ENCODE measurements at places on chromosomes 5 and 9.

DNA sequence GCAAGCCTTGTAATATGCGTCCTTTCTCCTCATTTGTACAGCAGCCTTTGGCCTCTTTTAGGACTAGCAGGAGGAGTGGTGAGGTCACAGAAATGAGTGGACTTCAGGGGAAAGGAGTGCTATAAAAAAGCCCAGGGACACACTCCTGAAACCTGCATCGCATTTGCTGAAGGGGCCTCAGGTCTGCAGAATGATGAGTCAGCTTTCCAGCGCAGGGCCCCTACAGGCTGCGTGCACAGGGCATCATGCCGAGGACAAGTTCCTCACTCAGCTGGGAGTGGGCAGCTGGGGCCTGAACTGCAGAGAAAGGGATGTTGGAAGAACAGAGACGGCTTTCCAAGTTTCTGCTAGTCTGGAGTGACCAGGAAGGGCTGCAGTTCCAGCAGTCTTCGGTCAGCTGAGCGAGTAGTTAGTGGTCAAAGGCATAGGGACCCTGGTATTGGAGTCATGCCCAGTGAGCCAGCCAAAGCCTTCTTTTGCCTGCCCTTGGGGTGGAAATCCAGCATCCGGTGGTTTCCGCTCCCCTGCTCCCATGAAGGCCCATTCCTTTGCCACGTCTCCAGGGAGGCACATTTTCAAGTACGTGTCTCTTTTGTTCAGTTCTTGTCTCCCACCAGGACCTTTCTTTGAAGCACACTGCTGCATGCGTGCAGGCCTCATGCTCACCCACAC lies 17.3 kb upstream of the CFAP157 start:
- DNase-seq = no peak

GRCh38 chr9:26502311-26502710 lies 390.3 kb downstream of the CAAP1 start:
- DNase-seq = no peak

DNA sequence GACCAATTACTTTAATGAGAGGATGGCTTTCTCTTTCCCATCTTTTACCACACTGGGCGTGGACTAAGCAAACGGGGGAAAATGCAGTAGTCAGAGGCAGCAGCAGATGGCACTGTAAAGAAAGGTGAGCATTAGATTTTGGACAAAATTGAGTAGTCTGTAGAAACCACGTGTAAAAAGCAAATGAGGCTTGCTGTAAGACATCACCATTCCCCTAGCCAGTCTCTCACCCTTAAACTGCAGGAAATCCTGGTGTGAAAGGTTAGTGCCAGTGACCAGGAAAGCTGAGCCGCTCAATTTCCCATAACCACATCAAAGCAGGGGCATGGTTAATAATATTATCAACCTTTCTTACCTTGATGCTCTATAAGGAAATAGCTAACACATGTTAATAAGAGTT lies 31.8 kb downstream of the SPATA31C2 start:
- peak; percentile 72 for DNase-seq

- no peak for DNase-seq
These were observed 179.1 kb downstream of the EPB41L4A start for GRCh38 chr5:112239996-112240395.

- DNase-seq = no peak
These were observed 122.8 kb upstream of the MAP3K1 start for GRCh38 chr5:56692359-56693219.

Measured in choroid plexus epithelial cell (primary cell).